ENCODE measurements at places on chromosomes 11 and 22.

- peak; percentile 29 for DNase-seq
Observed at GRCh38 chr11:3962406-3962840, 107.0 kb downstream of the STIM1 start.

- DNase-seq, result peak; percentile 84
Observed at GRCh38 chr11:16179676-16180075, 176.7 kb downstream of the SOX6 start.

DNA sequence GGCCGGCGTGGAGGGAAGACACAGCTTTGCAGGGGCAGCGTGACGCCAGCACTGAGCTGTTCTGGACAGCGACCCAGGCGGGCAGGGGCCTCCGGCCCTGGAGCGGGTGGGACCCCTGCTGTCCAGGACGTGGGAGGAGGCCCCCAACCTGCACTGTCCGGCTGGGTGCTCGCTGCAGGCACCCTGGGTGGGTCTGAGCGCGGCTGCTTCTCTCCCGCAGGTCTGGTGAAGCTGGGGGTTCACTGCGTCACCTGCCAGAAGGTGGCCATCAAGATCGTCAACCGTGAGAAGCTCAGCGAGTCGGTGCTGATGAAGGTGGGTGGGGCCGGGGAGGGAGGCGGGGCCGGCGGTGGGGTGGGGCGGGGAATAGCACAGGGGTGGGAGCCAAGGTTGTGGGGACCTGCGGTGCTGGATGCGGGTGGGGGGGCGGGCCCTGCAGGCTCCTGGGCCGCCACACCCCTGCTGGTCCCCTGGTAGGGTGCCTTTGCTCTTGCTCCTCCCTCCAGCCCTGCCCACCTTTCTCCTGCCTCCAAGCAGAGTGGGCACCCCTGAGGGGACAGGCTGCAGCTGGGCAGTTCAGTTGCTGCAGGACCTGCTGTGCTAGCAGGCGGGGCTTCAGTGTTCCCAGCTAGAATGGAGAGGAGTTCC lies 46.2 kb downstream of the BRSK2 start:
- no peak for DNase-seq

- DNase-seq, result peak; percentile 92
Observed at GRCh38 chr11:35541621-35542375, 16.4 kb upstream of the PAMR1 start.

GRCh38 chr11:68651208-68651984 lies 32.9 kb upstream of the GAL start:
- DNase-seq, result no peak

- DNase-seq, result no peak
Observed at GRCh38 chr22:35434061-35434710, 34.2 kb downstream of the MCM5 start.

DNA sequence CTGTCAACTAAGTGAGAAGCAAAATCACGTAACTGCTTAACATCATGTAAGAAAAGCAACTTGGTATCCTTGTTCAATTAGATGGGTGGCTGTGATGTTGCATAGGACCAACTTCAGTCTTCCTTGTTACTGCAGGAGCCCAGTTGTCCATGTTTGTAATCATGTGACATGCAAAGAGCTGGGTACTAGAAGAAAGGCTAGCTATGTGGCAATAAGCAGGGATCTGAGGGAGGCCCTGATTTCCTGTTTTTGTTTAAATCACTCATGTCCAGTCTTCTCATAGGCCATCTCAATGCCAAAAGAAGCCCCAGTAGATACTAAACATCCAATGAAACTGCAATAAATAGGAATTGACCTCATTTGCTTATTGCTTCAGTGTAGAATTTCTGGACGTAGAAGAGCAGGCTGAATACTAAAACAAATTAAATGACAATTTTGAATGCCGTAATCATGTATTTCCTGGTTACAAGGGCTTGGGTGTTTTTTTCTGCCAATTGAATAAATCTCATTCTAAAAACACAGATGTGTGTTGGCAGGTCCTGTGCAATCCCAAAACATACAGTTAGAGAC lies 140.8 kb upstream of the ARHGAP20 start:
- DNase-seq, result no peak

DNA sequence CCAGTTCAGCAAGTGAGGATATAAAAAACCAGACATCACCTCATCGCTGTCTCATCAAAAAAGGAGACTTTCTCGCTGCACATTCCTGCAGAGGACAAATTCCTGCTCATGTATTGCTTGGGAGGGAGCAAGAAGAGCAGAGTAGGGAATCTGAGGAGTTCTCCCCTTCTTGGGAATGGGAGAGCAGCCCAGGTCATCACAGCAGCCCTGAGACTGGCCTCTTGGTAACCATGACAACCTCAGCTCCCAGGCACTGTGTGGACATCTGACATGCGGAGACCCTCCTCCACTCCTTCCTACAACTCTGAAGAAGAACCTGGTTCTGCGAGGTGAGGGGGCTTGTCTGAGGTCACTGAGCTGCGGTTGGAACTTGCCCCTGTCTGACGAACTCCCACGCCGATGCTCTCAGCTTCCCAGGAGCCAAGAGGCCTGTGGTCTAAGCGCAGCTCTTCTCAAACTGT lies 17.9 kb downstream of the RFPL1 start:
- peak; percentile 69 for DNase-seq

DNA sequence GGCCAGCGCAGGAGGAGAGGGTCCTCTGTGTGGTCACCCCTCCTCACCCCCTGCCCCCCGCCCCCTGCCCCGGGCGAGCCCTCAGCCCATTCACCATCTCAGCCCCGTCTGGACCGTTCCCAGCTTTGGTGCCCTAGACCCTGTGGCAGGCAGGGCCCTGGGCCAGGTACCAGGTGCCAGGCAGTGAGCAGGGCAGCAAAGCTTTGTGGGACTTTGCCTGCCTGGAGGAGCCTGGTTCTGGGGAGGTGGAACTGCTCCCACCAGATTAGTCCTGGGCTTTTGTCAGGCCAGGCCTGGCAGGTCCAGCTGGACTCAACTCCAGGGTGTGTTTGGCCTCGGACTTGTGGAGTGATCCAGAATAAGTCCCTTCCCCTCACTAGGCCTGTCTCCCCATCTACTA lies 13.7 kb upstream of the MYRF start:
- DNase-seq, result no peak

GRCh38 chr11:18093959-18094358 lies 11.9 kb downstream of the SAAL1 start:
- no peak for DNase-seq

GRCh38 chr11:86180423-86180822 lies 64.1 kb upstream of the EED start:
- DNase-seq, result no peak

GRCh38 chr22:47062126-47062525 lies 299.7 kb downstream of the TBC1D22A start:
- no peak for DNase-seq

DNA sequence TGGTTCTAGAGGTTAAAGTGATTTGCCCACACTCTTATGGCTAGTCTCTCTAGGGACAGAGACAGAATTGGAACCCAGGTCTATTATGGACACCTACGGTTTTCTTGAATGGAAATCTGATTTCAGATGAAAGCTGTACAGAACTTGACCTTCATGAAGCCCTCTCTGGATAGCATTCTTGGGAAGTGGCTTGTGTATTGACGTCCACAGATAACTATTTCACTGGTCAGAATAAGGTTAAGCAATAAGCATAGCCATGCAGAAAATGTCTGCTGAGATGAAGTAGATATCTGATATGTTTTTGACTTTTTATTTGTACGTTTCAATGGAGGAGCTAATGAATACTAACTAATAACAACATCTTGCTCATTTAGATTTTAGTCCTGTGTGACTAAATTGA lies 1.1 kb downstream of the TLCD5 start:
- no peak for DNase-seq

GRCh38 chr11:36253238-36253637 lies 36.0 kb downstream of the COMMD9 start:
- DNase-seq, result no peak

DNA sequence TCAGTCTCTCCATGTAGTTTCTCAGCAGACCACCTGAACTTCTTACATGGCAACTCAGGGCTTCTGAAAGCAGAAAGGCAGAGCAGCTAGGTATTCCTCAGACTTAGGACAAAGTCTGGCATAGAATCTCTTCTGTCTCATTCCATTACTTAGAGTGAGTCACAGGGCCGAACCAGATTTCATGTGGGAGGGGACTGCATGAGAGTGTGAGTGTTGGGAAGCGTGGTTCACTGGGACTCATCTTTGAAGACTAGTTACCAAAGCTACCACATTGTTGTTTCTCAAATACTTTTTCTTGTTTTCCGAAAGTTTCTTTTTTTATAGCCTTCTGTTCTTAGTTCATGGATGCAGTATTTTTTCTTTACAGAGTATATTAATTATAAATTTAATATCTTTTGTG lies 36.1 kb upstream of the SCN3B start:
- DNase-seq, result peak; percentile 35

- no peak for DNase-seq
Observed at GRCh38 chr11:2651054-2651617, 48.7 kb downstream of the KCNQ1OT1 start.

- peak; percentile 90 for DNase-seq
Observed at GRCh38 chr22:37454857-37455686, 27.8 kb upstream of the ELFN2 start.

- DNase-seq, result peak; percentile 66
Observed at GRCh38 chr22:20141186-20142077, 9.4 kb downstream of the CCDC188 start.

DNA sequence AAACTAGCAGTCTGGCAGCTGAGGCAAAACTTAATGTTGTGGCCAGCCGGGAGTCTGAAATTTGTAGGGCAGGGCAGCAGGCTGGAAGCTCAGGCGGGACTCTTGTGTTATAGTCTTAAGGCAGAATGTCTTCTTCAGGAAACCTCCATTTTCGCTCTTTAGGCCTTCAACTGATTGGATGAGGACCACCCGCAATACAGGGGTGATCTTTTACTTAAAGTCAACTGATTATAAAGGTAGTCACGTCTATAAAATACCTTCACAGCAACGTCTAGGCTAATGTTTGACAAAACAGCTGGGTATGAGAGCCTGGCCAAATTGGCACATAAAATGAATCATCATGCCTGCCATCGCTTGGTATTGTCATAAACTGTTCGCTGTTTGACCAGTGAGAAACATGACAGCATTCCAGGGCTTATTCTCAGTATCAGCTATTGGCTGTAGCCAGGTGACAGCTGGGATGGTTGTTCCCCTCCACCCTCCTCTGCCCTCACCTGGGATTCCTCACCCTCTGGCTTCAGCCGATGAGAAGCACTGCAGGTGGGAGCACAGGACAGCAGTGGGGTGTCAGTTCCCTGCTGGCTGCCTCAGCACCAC lies 6.6 kb upstream of the POU2F3 start:
- DNase-seq, result no peak

GRCh38 chr11:96280444-96280843 lies 62.6 kb downstream of the MAML2 start:
- no peak for DNase-seq
